ENCODE measurements at places on chromosomes 16 and 17.
A peak's percentile ranks its signal among the peaks of the same experiment; 100 is the strongest.

- DNase-seq: no peak
These were observed 10.8 kb upstream of the NME1 start for GRCh38 chr17:51142597-51142996.

GRCh38 chr17:55825213-55825612 is 74.4 kb downstream of the PCTP start:
- DNase-seq: no peak

DNA sequence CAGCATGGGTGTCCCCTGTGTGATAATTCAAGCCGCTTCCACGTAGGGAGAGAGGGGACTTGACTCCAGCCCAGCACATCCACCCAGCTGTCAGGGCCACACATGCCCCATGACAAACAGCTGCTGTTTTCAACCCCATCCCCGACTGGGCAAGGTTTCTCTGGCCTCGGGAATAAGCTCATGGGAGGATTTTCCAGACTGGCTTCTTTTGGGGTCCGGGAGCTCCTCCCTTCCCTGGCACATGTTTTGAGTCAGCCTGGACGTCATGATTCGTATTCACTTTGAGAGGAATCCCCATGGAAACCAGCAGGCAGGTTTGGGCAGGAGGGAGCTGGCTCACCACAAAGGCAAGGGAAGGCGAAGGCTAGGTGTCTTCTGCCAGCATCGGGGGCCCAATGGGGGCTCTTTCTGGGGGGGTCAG is 156.4 kb downstream of the CMIP start:
- DNase-seq: no peak

- no peak for DNase-seq
These were observed 854.1 kb downstream of the KCNJ2 start for GRCh38 chr17:71023249-71024030.

DNA sequence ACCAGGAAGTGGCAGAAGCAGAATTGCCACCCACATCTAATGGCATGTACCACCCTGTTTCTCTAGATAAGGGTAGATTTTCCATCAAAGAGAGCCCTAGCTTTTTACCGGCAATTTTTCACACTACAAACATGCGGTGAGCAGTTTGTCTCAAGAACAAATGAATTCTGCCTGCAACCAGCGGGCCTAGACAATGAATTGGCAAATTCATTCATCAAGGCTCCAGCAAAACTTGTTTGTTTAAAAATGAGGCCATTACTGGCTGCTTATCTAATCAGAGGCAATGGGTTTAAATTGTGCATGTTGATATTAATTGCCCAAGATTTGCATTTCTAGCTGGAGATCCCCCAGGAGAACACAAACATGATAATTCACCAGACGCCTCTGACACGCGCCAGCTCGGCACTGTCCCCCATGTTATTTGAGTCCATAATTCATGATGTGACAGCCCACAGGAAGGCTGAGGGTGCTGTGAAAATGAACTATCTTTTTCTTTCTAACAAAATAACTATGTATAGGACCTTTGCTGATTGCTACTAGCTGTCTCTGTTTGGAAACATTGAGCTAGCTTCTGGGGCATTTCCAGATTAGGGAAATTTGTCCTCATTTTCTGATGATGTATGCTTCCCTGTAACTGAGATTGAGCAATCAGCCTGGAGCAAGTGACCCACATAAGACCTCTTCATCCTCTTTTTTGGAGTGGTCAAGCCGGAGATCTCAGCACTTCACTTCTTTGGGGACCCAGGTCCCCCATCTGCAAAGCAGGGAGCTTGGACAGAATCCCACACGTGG is 80.8 kb downstream of the CNGB1 start:
- no peak for DNase-seq

- DNase-seq: no peak
These were observed 5.3 kb downstream of the PDK2 start for GRCh38 chr17:50100480-50100883.

- DNase-seq: no peak
These were observed 131.7 kb downstream of the FOXL1 start for GRCh38 chr16:86709902-86710601.

DNA sequence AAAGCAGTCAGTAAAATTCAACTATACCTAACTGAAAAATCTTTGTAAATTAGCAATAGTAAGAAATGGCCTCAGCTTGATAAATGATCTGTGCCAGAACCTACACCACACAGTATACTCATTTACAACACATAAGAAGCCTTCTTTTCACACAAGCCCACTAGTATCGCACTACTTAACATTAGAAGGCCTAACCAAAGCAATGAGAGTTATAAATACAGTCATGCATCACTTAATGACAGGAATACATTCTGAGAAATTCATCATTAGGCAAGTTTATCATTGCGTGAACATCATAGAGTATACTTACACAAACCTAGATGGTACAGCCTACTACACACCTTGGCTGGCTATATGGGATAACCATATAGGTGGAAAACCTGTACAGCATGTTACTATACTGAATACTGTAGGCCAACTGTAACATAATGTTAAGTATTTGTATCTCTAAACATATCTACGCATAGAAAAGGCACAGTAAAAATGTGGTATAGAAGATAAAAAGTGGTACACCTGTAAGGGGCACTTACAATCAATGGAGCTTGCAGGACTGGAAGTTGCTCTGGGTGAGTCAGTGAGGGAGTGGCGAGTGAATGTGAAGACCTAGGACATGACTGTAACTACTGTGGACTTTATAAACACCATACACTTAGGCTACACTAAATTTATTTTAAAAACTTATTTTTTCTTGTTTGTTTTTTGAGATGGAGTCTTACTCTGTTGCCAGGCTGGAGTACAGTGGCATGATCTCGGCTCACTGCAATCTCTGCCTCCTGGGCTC is 126.5 kb upstream of the CORO6 start:
- DNase-seq: no peak

GRCh38 chr17:57732062-57732461 is 13.0 kb downstream of the CCDC182 start:
- DNase-seq: no peak

DNA sequence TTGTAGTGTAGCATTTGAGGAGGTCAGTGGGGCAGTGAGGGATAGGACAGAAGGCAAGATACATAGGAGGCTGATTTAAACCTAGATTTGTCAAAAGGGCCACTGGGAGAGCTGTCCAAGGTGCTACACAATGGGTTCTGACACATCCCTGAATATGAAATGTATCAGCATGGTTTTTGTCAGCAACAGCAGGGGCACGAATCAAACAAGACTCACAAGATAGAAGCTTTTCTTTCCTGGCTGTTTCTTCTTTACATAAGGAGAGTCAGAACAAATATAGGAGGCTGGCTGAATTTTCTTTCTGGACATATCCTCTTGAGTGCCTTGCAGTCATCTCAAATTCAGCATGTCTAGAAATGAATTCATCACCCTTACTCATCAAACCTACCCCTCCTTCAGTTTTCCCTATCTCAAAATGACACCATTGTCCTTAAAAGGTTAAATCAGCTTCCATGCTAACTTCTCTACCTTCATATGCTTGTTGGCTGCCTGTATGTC is 130.5 kb downstream of the NPIPB5 start:
- DNase-seq: peak; percentile 3

DNA sequence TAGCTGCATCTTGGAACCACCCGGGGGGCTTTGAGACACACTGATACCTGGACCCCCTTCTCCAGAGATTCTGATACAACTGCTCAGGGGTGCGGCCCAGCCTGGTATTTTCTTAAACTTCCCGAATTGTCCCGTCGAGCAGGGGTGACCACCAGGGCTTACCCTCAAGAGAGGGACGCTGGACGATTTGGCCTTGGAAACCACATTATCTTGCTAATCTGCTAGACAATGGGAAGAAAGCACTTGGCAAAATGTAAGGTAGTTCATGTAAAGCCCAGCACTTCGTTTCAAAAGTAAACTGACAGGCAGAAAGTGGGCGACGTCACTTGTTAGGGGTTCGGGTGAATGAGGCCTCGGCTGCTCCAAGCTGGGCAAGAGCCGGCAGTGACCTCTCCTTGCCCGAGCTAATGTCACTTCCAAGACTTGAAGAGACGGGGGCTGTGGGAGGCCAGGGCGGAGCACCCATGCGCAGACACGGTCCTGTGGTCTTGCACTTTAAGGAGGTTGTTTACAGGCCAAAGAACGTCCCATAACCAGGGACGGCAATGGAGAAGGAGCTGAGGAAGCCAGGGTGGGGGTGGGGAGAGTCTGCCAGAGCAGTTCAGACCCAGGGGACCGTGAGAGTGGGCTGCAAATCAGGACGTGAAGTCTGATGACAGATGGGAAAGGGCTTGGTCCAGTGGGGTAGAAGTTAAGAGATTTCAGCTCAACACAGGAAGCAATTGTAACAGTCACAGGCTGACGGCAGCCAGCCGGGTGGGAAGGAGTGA is 152.7 kb upstream of the GSE1 start:
- DNase-seq: no peak

DNA sequence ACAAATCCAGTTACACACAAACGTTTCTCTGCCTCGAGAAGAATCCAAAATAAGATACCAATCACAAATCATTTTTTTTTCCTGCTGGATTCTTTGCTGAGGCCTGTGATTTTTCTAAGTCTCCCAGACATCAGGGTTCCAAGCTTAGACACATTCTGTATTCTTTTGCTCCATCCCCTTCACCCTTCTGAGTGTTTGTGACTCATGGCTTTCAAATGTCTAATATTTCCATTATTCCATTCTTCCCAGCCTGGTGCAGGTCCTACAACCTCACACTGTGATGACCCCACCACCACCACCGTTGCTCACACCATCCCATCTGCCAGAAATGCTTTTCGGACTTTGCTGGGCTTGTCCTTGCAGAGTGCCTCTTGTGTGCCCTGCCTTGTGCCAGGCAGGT is 480.1 kb downstream of the SOX9 start:
- DNase-seq: no peak

- no peak for DNase-seq
These were observed 3.6 kb downstream of the CLUH start for GRCh38 chr17:2707721-2708584.

- DNase-seq: no peak
These were observed 13.0 kb upstream of the DHRS7B start for GRCh38 chr17:21113716-21114115.

GRCh38 chr16:71630808-71631207 is 4.8 kb downstream of the MARVELD3 start:
- no peak for DNase-seq

GRCh38 chr17:55177159-55177854 is 87.5 kb upstream of the HLF start:
- DNase-seq: no peak

DNA sequence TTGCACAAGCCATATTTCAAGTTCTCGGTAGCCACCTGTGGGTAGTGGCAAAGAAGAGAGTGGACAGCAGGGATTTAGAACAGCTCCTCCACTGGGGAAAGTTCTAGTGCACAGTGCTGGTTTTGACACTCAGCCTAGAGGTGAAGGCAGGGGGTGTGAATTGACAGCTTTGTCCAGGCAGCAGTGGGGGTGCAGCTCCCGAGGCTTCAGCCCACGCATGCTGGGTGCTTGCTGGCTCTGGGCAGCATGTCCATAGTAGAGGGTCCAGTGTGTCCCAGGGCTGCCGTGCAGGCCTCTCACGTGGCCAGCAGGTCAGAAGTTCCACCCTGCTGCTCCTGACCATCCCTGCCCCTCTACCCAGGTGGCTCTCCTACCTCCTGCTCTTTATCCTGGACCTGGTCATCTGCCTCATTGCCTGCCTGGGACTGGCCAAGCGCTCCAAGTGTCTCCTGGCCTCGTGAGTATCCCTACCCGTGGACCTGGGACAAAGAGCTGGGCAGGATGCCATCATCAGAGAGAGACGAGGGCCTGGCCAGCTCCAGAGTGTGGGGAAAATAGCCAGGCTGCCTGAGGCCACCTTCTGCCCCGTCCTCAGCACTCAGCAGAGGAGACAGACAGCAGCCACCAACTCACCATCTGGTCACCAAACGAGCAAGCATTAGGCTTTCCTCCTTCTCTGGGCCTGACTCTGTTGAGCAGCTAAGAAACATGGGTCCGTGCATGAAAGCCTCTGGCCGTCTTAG is 29.8 kb downstream of the TTYH2 start:
- DNase-seq: no peak

DNA sequence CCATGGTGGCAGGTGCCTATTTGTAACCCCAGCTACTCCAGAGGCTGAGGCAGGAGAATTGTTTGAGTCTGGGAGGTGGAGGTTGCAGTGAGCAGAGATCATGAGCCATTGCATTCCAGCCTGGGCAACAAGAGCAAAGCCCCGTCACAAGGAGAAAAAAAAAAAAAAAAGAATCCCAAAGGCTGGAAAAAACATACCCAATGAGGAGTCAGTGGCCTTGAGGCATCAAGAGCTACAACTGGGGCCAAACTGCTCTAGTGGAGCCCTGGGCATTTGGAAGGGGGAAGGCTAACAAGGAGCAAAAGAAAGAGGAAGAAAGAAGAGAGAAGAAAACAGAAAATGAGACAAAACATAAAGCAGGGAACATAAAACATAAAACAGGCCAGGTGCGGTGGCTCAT is 6.9 kb downstream of the CHST6 start:
- no peak for DNase-seq

GRCh38 chr16:79191933-79192332 is 408.6 kb downstream of the MAF start:
- no peak for DNase-seq

Measured in HCT116 (cell line).